ENCODE measurements at places on chromosomes 5 and 9.

DNA sequence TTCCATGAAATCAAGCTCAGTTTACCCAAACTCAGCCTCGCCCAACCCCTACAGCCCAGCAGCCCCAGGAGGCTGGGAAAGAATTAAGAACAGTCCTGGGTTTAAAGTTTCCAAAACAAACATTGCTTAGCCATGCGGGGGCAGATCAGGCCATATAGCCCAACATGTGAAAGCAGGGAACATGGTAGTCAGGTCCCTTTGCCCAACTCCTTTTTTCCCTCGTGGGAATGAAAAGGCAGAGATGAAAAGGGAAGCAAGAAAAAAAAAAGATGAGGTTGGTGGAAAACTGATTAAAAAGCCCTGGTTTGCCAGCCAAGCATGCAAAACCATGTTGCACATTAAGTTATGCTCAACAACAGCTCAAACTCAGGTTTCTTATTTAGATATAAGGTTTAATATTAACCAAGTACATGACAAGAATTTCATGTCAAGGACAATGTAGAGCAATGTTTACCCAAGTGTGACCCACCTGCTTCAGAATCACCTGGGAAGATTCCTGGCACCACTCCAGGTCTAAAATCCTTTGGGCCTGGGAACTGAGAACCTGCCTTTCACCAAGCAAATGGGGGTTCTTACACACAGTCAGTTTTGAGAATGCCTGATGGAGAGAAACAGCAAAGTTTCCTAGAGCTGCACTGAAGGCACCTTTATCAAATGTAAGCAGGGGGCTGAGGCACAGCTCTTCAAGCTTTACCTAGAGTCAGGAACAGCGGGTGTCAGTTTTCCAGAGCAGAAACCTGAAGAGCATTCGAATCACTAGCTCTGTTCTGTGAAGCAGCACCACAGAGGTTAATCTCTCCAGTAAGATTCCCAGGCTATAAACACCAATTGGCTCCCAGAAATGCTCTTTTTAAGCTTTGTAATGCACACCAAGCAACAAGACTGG is 1.7 kb downstream of the FREM1 start:
- no peak for DNase-seq

DNA sequence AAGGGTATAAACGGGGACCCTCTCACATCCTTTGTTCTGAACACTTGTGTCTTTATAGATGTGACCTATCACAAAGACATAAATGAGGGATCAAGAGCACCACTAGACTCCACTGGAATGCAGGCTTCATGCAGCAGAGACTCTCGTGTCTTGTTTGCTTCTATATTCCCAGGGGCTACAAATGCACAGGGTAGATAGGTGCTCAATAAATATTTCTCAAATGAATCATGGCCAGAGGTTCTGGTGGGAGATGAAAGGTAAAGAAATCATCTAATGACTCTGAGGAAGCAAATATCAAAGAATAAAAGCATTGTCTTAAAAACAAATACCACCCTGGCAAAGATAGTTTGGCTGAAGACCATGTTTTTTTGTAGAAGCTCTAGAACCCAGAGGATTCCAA is 6.6 kb downstream of the SLC36A3 start:
- DNase-seq, result no peak

DNA sequence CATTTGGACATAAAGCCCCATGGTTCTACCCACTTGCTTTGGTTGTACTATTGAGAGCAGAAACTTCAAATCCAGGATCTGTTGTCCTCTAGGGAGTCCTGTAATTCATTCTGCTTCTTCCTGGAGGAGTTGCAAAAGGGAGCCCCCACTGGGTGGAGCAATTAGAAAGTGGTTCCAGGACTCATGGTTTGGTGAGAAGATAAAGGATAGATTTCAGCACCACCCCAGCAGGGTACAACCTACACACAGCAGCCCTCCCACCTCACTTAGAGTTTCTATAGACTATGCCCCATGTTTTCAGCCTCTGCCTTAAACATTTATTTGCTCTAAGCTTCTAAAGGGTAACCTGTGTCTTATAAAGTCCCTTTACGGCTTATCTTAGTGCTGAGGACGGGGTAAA is 112.6 kb upstream of the ARRDC3 start:
- no peak for DNase-seq

GRCh38 chr5:68002836-68003235 is 212.7 kb upstream of the PIK3R1 start:
- DNase-seq, result no peak

- no peak for DNase-seq
These were observed 1.9 kb downstream of the IARS1 start for GRCh38 chr9:92291577-92291976.

DNA sequence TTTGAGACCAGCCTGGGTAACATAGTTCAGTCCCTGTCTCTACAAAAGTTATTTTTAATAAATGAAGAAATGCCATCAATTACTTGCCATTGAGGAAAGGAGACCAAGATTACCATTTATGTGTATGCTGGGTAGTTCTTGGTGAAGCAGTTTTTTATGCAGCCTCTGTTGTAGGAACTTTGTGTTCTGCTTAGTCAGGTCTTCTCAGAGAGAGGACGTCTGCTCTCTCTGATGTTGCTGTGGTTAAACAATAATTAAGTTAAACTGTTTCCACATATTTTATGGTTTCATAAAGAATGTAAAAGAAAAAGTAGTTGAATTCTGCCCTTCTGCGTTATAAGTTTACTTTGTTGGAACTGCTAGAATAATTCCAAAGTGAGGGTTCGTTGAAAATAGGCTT is 210.5 kb downstream of the KDM4C start:
- DNase-seq, result no peak

- no peak for DNase-seq
These were observed 23.0 kb upstream of the MTAP start for GRCh38 chr9:21779397-21779796.

- no peak for DNase-seq
These were observed 1.4 kb downstream of the BARX1 start for GRCh38 chr9:93953496-93954433.

DNA sequence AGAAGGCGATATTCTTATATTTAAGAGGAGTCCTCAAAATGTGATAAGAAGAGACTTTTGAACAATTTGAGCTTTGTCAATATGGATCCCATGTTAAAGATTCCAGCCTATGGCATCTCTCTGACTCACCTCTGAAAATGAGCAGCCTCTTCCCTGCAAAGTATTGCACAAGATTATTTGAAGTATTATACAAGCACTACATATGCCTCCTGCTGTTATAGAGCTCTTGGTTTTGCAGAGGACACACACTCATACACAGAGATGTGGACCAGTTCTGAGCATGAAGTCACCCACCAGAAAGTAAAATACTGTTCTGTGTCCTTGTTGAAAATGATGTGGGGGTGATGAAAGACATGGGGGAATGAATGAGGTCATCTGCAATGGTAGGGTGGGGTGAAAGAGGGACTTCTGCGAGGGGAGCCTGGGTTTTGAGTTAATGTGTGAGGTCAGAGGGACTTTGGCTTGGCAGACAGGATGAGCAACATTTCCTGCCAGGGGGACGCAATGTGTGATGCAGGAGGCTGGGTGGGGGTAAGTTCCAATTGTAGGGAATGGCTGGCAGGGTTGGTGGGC is 25.8 kb downstream of the FBXL7 start:
- DNase-seq, result no peak

GRCh38 chr5:6581090-6581489 is 51.8 kb downstream of the NSUN2 start:
- no peak for DNase-seq

GRCh38 chr5:39800042-39800601 is 375.3 kb upstream of the DAB2 start:
- no peak for DNase-seq

- no peak for DNase-seq
These were observed 21.9 kb downstream of the ARHGEF37 start for GRCh38 chr5:149603210-149603609.

Measured in stimulated activated naive CD4-positive, alpha-beta T cell treated with Interleukin-2 at 50 U/mL for 16 hours (primary cell).